ENCODE measurements at places on chromosomes 16 and 17.
A peak's percentile ranks its signal among the peaks of the same experiment; 100 is the strongest.

DNA sequence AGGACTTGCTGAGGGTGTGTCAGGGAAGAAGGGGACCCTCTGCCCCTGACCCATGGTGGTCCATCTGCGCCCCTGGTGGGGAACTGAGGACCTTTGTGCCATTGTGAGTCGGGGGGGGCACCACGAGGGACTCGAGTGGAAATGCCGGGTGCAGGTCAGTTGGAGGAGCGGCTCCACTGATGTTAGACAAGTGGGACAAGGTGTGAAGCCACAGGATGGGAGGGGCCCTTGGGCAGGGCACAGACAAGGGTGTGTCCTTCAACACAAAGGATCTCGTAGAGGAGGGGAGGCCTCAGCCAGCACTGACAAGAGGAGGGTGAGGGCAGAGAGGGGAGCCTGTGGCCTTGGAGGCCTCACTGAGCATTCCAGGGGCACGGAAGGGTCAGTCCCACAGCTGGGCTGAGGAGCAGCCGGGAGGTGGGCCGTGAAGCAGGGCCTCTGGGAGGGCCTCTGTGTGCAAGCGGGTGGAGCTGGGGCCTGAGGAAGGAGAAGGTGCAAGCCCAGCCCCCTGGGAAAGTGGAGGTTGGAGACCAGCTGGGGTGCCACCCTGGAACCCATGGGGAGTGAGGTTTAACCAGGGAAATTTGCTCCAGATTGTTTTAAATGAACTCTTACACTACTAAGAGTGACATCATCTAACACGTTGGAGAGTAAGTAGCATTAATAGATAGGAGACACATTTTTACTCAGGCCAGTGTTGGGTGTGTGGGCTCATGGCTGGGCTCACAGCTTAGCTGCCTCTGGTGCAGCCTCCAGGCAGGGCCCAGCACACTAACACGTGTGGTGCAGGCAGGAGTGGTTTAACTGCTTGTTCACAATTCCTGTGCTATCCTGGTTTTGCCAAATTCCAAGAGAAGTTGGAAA is 27.9 kb downstream of the NARF start:
- DNase-seq, result no peak

DNA sequence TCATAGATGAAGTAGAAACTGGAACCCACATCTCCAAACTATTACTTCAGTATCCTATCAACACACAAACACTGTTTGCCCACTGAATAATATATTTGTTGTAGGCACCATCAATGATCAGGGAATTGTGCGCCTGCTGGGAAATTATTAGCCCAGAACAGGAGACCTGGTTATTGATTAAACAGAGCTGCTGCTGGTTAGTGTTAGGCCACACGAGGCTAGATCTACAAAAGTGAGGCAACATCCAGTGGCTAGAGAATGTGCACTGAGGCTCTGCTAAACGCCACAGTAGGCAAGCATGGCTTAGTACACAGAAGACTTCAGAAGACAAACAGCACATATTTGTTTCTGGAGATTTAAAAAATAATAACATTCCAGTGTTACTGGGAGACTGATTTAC is 11.0 kb downstream of the ABHD15 start:
- DNase-seq, result no peak

GRCh38 chr16:56603589-56603988 is 4.8 kb upstream of the MT2A start:
- peak; percentile 56 for DNase-seq

DNA sequence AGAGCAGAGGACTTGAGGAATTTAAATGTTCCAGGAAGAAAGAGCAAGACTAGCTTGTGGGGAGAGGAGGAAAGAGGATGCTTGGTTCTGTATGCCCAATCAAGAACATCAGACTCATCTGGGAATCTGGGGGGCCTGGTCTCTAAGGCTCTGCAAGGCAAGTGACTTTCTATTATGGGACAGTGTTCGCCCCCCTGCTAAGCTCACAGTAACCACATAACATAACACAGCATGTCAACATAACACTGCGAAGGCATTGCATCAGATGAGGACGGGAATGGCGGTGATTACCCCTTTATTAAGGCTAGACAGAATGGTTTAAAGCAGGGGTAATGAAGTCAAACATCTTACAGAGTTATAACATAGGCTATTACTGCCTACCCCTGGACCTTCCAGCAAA is 176.6 kb upstream of the IRX6 start:
- DNase-seq, result no peak

DNA sequence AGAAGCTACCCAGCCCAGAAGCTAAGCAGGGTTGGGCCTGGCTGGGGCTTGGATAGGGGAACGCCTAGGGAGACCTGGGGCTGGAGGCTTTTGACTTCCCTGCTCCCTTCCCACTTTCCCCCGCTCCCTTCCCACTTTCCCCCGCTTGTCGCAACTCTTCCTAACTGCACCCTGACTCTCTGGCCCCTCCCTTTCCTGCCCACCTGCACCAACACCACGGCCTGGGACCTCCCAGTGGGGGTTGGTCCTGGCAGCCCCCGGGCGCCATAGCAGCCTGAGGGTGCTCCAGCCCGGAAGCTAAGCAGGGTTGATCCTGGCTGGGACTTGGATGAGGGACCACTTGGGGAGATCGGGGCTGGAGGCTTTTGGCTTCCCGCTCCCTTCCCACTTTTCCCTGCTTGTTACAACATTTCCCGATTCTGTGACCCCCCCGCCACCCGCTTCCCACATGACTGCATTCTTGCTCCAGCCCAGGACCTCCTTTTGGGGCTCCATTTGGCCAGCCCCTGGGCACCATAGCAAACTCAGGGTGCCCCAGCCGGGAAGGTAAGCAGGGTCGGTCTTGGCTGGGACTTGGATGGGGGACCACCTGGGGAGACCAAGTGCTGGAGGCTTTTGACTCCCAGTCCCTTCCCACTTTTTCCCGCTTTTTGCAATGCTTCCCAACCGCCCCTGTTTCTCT is 2287.0 kb downstream of the TP53TG3F start:
- no peak for DNase-seq

DNA sequence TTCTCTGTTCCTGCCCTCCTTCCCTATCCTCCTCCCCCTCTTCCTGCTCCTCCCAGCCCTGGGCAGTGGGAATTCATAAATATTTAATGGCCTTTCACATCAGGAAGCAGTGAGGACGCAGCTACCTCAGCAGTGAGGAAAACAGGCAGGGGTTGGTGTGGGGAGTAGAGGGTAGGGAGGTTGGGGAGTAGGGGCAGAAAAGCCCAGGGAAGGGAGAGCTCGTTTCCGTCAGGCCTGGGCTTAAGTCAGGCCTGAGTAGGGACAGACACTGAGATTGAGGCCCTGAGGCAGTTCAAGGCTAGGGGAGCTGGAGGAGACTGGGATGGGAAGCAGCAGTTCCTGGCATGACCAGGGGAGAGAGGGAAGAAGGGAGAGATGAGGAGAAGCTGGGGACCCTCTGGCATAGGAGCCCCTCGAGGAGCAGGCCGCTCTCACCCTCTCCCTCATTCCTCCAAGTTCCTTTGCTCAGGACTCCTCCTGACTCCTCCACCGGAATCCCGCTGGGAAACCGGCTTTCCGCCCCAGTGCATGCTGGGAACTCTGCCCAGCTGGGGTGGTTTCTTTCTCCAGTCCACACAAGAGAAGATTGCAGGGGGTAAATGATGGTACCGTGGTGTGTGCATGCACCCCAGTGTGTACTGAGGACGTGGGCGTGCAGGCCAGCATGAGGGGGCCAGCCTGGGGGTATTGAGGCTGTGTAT is 6.2 kb downstream of the SAMD14 start:
- no peak for DNase-seq

GRCh38 chr17:15909481-15909991 is 35.4 kb upstream of the ADORA2B start:
- no peak for DNase-seq

DNA sequence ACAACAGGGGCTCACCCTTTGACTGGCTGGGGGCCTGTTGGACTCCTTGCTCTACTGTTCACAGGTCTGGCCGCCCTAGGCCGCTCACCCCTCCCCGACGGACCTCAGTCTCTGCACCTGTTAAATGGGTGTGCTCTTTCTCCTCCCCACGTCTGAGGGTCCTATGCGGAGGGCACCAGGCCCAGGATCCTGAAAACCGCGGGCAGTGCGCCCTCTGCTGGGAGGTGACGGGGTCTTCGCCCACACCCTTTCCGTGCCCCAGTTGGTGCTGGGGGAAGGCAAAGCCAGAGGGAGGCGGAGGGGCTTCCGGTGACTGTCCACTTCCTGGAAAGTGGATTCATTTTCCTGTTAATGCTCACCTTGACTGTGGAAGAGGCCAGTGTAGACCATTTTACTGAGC is 1010.9 kb downstream of the KCNJ18 start:
- DNase-seq, result no peak

All from substantia nigra (tissue), 51 donors.